PC-3 (cell line): ENCODE measurements at places on chromosomes 4 and X. TPM values are rescaled to one million over a fixed set of nuclear protein-coding genes. Genes with fewer than 3 reads are reported as not detected.

GRCh38 chr4:119543779-119544178 is 84.8 kb downstream of the PDE5A start:
- no peaks in the 10 kb centered on the region for H3K36me3 ChIP-seq
- no peaks in the 10 kb centered on the region for H3K4me1 ChIP-seq
- no peak overlapping the region for H3K27ac ChIP-seq
- no peaks in the 10 kb centered on the region for H3K27me3 ChIP-seq
- no peak overlapping the region for H3K4me3 ChIP-seq

The CD40LG gene
- not detected in 2 replicates for total RNA-seq

The GAGE12F gene
- total RNA-seq, result not detected in 2 replicates

The KCND1 gene
- 0.51 and 0.86 TPM in 2 replicates for total RNA-seq
